ENCODE measurements at places on chromosomes 5 and 9.

DNA sequence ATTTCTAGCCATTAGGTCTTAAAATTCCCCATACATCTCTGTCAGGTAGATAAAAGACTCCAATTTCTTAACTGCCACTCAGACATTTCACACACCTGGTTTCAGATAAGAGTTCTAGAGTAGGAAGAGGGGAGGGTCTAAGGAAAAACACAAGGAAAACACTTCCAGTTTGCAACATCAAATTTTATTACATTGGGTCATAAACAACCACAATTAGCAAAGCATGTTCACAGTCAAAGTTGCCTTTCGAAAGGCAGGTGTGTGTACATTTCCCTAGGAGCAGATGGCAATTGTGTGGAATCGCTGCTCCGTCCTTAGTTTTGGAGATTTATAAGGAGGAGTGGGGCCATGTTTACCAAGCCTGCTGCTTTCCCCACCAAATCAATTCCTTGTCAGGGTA, 120.8 kb downstream of the DMRT2 start:
- DNase-seq = no peak

DNA sequence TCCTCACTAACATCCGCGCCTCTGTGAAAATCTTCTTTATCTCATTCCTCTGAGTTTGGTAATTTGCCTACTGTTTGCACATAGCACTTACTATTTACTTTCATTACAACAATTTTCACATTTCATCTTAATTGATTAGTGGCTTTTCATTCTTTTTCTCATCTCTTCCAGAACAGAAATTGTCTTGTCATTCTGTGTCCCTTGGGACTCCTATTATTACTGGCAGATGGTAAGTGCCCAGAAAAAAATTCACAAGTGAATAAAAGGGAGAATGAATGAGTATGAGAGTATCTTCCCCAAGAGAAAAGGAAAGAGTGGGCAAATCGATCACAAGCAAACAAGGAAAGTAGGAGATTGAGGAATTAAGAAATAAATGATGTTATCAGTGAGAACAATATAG, 876.1 kb downstream of the TLE4 start:
- no peak for DNase-seq

DNA sequence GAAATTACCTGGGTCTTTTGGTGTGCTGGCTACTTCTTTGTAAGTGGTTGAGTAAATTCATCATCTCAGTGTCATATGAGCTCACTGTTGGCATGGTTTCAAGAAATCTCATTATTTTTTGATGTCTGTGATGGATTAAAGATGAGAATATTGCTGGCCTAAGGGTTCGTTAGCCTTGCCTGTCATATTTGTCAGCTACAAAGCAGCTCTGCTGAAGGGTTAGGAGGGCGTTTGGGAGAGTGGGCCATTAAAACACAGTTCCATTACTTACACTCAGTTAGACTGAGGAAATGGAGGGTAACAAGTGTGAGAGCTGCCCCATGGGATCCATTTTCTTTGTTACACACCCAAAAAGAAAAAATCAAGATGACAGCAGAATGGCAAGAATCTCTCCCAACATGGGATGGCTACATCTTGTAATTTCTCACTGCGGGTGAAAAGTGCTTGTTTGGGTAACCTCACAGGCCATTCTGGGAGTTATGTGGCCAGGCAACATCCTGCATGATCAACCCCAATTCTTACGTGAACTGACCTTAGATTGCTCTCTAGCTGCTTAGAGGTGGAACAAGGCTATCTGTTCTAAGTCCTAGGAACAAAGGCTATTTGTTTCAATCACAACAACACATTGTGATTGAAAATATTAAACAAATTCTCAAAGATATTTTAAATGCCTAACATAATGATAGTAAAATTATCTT, 609.5 kb upstream of the RGMB start:
- no peak for DNase-seq

- no peak for DNase-seq
Observed at GRCh38 chr9:119339056-119339455, 30.2 kb downstream of the BRINP1 start.

DNA sequence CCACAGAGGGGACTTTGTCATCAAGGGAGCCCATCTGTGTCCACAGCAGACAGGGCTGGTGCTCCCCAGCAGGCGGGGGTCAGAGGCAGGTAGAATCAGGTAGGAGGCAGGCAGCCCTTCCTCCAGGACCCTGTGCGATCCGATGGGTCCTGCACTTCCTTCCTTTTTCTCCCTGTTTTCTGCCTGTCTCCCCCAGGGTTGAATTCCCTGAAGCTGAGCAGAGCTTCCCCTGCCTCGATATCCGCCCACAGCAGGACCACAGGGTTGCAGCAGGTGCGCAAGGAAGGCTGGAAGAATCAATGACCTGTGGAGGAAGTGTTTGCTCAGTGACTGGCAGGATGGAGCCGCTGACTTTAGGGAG, 69.2 kb downstream of the MRPL36 start:
- peak; percentile 1 for DNase-seq

GRCh38 chr5:89313804-89314588, 431.0 kb upstream of the MEF2C start:
- DNase-seq = no peak

- no peak for DNase-seq
Observed at GRCh38 chr9:130629443-130630070, 34.8 kb upstream of the PRDM12 start.

GRCh38 chr5:9589049-9589835, 40.9 kb downstream of the TAS2R1 start:
- DNase-seq = no peak

DNA sequence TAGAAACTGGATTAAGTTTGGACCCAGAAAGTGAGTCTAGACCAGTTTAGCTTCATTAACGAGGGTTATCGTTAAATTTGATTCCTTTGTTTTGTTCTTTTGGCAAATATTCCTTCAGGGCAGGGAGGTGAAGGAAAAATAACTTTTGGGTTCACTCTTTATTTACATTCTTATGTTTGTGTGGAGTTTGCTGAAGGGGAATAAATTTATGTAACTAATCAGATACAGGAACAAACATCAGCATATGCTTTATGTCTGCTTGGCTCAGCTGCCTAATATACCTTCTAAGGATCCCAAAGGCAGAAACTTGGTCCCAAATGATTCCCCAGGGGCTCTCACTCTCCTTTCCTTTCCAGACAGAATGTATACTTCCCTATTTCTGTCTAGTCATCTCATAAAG, 132.4 kb downstream of the MCTP1 start:
- no peak for DNase-seq

GRCh38 chr9:75909776-75910175, 19.3 kb downstream of the PCSK5 start:
- DNase-seq = no peak

GRCh38 chr9:19642256-19642655, 146.6 kb downstream of the SLC24A2 start:
- DNase-seq = no peak

DNA sequence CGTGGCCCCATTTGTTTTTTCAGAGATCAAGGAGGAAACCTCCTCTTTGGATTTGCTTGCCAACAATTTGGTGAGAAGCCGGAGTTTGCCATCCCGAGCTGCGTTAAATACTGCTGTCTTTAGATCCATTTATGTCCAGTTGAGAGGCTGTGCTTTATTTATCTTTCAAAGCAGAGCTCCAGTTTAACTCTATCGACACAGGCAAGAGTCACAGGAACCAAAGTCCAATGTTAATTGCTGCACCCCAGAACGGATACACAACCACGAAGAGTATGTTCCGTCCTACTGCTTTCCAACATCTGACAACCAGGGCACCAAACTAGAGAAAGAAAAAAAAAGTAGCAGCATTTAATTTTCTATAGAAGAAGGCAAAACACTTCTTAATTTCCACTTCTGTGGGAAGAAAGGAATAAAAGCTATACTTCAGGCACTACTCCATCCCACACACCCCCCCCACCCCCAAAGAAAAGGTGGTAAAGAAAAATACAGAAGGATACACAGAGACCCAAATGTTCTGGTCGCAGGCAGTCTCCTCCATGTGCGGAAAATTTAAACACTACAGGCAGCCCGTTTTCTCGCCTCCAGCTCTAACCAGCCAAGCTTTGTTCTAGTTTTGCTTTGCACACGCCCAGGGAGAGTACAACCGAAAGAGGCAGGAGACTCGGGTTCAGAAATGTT, 1.1 kb downstream of the FEM1C start:
- peak; percentile 58 for DNase-seq

DNA sequence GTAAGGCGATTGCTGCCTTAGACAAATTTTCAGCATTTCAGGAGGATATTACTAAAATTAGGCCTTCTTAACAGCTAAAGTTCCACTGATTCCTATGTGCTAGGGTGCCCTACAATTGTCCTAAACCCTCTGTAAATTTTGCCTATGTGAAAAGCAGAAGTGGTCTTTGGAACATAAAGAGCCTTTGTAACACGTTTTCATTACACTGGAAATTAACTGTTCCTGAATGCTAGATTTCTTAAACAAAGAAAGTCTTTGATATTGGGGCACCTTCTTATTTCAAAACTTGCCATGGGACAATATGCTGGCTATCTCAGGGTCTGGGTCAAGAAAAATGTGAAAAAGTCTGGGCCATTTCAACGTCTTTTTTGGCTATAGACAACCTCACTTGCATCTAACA, 60.4 kb upstream of the MOCS2 start:
- DNase-seq = no peak

DNA sequence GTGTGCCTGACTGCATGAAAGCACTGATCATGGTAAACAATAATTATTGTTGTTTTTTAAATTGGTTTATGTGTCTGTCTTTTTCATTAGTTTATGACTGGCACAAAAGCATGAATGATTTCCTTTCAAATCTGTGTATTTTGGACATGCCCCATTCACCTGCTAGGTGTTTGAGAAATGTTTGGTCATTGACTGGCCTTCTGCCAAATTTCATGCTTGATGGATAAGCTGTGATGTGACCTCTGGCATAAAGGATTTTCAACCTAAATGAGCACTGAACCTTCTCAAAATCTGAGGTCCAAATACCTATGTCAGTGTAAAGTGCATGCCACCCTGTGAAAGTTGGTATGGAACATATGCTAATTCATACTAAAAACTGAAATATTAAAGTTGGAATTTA, 204.5 kb downstream of the BRINP1 start:
- no peak for DNase-seq

DNA sequence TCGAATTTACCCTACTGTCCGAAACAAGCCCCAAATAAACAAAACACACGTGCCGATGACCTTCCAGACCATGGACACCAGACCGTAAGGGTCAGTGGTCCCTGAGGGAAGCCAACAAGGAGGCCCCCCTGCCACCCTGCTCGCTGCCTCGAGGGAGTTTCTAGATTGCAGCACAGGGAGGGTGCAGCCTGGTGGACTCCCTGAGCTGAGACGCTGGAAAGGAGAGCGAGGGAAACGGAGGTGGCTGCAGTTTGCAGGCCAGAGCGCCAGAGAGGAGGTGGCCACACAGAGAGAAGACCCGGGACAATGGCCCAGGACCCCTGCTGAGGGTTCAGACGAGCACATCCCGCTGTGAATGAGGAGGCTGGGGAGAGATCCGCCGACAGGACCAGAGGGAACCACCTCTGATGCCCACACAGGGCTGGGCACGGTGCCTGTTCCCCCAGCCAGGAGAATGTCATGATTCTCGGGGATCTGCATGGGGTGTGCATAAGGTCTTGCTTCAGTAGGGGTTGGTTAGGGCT, 48.9 kb downstream of the SLC6A3 start:
- no peak for DNase-seq

GRCh38 chr5:74384851-74385250, 255.7 kb downstream of the ENC1 start:
- DNase-seq = no peak

- DNase-seq = no peak
Observed at GRCh38 chr9:134204991-134205578, 40.7 kb upstream of the RNU6ATAC start.

- no peak for DNase-seq
Observed at GRCh38 chr9:61669352-61669751, 479.5 kb downstream of the SPATA31A7 start.

DNA sequence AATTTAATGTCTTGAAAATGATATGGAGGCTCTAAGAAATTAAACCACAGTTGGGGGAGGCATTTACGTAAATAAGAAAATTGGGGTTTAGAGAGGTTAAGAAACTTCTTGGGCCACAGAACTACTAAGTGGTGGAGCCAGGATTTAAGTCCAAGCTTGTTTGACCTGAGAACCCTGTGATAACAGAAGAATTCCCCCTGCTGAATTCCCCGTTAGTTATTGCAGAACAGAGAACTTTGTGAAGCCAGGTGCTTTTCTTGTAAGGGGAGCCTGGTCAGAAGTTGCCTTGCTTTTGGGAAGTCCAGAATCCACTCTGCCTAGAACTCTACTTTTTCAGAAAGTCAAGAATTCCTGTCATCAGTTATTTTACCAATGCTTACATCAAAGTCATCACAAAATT, 309.3 kb upstream of the SEMA6A start:
- DNase-seq = no peak

DNA sequence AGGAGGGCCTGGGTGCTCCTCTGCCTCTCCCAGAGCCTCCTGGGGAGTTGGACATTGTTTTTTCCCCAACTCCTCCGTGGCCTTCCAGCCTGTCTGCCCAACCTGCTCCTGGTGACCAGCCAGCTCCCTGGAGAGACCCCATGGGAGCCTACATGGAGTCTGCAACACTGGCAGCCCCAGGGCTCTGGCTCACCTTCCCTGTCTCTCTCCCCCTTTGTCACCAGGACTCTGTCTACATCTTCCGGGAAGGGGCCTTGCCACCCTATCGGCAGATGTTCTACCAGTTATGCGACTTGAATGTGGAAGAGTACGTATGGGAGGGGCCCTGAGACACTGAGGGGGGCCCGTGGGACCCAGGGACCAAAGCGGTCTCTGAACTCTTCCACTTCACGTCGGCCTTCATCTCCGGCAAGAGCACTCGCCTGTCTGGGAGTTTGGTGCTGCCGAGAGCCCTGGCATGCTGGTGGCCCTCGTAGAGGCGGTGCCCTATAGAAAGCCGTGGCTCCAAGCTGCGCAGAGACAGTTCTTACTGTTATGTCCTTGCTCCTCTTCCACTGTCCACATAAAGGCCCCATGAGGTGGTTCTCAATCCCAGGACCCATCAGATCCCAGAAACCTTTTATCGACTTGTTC, 5.9 kb upstream of the CEL start:
- no peak for DNase-seq

GRCh38 chr9:1083325-1083913, 33.3 kb downstream of the DMRT2 start:
- DNase-seq = no peak

DNA sequence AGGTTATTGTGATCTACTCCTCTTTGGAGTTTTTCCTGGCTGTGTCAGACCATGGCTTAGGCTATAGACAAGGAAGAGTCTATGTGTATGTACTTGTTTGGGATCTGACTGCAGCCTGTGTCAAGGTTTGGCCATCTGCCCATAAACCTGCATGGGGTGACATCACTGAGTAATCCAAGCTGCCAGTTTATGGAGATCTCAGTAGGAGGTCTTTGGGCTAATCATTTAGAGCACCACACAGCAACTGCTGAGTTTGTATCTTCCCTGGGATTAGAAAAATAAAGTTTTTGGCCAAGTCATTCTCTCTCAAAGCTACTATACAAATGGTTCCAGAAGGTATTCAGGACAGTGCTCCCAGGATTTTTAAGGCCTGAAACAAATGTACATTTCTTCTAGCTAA, 65.5 kb upstream of the HSPB3 start:
- no peak for DNase-seq
